Omental fat pad (tissue), 4 donors: ENCODE measurements at places on chromosomes 2 and 18. TPM values are rescaled to one million over a fixed set of nuclear protein-coding genes. Genes with fewer than 3 reads are reported as not detected.

FLACC1 gene
- total RNA-seq: 1.6 TPM

PCARE gene
- not detected for total RNA-seq

CGREF1 gene
- 9.3 TPM for total RNA-seq

GLI2 gene
- 2.4 TPM for total RNA-seq

RNU2-63P gene
- not detected for total RNA-seq

DYNAP gene
- total RNA-seq: not detected

GKN2 gene
- not detected for total RNA-seq

KLHL41 gene
- 0.19 TPM for total RNA-seq

AOX1 gene
- total RNA-seq: 241 TPM

- DNase-seq: no peak
These were observed 39.5 kb upstream of the TANK start for GRCh38 chr2:161120775-161121174.

- DNase-seq: no peak
These were observed 38.5 kb upstream of the ACMSD start for GRCh38 chr2:134799936-134800335.

- no peak for DNase-seq
These were observed 25.2 kb downstream of the TOGARAM2 start for GRCh38 chr2:29006092-29006979.

- DNase-seq: no peak
These were observed 278.0 kb downstream of the NEDD4L start for GRCh38 chr18:58321986-58322385.

DNA sequence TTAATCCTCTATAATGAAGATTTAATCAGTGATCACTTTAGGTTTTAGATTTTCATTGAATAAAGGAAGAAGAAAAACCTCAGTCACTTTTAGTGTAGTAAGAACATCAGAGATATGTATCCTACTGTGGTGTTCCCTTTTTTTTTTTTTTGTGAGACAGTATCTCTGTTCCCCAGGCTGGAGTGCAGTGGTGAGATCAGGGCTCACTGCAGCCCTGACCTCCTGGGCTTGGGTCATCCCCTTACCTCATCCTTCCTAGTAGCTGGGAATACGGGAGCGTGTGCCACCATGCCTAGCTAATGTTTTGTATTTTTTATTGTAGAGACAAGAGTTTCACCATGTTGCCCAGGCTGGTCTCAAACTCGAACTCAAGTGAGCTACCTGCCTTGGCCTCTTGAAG, 5.1 kb downstream of the SLC39A10 start:
- no peak for DNase-seq

GRCh38 chr2:3399829-3400228, 20.3 kb downstream of the TRAPPC12 start:
- DNase-seq: no peak

GRCh38 chr18:59737776-59738300, 40.6 kb upstream of the CCBE1 start:
- no peak for DNase-seq

GRCh38 chr2:237042101-237042500, 43.6 kb upstream of the COPS8 start:
- DNase-seq: no peak

- DNase-seq: no peak
These were observed 169.8 kb upstream of the ID2 start for GRCh38 chr2:8511868-8512612.

GRCh38 chr2:165864296-165864695, 70.2 kb upstream of the GALNT3 start:
- DNase-seq: no peak

- no peak for DNase-seq
These were observed 1.7 kb downstream of the EMILIN2 start for GRCh38 chr18:2848247-2849246.

DNA sequence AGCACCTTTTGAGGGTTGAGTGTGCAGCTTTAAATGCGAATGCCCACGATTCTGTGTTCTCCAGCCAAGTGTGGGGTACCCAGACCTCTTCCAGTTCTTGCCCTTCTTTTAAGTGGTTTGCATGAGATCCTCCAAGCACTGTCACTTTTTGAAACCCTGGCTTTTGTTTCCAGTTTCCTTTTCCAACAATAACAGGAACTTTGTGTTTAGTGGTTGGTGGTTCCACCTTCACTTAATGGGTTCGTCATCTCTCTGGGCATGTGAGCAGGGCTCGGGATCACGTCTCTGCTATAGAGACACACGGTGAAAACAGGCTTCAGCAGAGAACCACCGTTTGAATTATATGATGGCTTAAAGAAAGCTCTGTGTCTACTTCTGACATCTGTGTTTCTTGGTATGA, 197.6 kb downstream of the LDLRAD4 start:
- DNase-seq: no peak

DNA sequence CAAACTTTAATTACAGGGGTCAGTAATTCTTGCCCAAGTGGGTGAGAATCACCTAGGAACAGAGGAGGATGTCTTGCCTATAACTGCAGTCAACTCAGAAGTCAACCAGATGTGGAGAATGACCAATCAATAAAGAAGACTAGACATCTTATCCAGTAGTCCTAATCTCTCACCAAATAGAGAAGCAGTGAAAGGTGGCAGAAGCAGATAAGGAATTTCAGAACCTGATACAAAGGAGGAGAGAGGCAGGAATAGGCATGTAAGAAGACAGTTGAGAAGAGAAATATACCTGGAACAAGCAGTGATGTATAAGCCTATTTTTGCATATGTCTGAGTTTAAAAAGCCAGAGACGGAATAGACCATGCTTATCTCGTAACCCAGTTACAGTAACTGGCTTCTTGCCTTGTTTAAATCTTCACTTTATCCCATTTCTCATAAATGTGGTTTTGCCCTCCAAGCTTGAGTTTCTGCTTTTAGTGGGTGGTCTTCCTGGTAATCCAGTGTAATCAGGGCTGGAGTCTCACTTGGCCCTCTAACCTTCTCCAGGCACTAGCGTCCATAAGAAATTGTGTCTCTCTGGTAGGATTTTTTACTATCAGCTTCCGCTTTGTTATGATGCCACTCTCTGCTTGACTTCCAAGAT, 401.0 kb downstream of the SUCLG1 start:
- no peak for DNase-seq

DNA sequence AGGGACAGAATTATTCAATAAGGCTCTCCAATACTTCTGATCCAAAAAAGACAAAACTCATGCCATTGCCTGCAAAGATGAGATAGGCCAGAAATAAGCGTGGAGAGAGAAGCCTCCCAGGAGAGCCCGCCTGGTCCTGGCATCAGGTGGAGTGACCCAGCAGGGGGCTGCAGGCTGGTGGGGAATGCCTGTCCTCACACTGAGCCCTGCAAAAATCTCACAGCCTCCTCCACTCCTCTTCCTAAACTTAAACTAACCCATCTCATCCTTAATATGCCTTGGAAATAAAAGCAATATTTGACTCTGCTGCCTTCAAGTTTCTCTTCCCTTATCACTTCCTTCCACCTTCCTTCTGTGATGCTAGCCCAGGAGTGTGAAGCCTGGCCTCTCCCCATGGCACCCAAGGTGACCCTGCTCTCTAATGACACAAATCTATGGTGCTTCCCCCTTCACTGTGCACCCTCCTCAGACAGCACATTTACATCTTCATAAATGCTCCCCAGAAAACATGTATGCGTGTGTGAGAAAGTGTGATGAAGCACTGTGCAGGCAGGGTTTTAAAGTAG, 218.4 kb downstream of the ANAPC1 start:
- DNase-seq: no peak

DNA sequence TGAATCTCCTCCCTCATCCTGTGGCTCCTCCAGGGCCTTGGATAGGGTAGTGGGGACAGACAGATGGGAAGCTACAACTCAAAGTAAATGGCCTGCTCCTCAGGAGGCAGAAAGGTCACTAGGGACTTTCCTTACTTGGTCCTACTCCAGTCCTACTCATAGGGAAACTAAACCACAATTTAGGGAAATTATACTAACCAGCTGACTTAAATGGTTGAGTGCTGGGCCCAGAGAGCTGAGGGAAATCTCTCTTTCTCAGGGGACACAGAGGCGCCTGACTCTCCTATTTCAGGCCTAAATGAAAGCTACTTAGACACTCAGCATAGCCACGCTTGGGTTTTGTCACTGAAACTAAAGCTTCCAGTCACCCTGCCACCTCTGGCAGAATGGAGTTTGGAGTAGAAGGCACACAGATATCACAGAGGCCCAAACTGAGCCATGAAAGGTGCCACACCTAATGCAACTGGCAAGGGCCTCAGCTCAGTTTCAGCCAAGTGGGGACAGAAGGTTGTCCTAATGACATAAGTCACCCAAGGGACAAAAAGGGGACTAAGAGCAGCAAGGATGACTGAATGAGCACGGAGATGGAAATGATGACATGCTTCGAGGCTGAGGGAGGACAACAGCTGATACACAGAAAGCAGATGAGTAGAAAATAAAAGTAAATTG, 24.0 kb downstream of the CERKL start:
- DNase-seq: no peak

DNA sequence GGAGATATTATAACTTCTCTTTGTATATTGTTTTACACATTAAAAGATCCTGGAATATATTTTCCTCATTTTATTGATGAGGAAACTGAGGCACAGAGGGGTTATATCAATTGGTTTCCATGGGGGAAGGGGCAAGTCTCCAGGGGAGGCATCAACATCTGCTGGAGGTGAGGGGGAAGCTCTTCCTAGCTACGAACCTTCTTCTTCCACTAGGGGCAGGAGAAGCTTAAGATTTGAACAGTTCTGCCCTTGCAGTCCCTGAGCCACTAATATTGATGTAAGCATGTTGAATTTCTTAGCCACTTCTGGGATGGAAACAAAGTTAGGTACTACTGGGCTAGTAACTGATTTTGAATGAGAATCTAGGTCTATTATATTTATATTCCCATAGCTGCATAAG, 140.1 kb upstream of the AQP4 start:
- no peak for DNase-seq
